ENCODE measurements at places on chromosomes 7 and 10.
A peak's percentile ranks its signal among the peaks of the same experiment; 100 is the strongest.

GRCh38 chr7:93327006-93327633, 95.0 kb downstream of the VPS50 start:
- no peak for DNase-seq

DNA sequence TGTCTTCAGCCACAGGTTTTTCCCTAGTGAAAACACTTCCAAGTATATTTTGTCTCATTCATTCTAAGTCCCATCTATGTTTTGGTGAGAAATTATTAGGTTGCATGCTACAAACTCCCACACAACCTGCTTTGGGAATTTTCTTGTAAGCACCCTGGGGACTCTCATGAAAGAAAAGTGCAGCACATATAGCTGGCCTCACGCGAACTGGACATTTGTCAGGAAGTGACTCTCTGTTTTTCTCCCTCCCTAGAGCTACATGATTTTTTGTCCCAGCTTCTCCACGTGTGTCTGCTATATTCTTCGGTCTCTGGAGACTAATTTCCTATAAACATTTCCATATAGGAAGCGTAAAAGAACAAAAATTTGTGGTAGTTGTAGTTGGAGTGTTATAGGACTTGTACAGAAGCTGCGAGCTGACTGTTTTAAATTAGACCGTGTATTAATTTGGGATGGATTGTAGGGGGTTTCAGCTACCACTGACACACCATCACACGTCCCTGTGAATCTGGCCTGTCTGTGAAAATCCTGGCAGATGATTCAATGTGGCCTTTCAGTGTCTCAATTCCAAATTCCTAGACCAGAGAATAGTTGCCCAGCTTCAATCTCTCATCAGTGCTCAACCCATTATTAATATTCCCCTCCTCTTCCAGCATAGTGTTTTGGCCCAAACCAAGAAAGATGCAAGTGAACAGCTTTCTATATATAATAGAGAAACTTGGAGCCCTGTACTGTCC, 40.2 kb downstream of the ARL4A start:
- no peak for DNase-seq

- DNase-seq: peak; percentile 35
These were observed 14.0 kb downstream of the SLC29A4 start for GRCh38 chr7:5296611-5297226.

- no peak for DNase-seq
These were observed 6.7 kb upstream of the MGAM2 start for GRCh38 chr7:142104550-142105527.

DNA sequence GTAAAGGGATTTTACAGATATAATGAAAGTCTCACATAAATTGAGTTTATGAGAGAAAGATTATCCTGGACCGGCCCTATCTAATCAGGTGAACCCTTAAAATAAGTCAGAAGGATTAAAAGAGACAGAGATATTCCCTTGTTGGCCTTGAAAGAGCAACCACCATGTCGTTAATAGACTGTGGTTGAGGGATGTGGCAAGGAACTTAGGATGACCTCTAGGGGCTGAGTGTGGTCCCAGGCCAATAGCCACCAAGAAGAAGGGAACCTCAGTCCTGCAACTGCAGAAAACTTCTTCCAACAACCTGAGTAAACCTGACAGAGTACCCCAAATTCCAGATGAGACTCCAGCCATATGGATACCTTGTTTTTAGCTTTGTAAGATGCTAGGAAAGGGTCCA, 121.5 kb downstream of the POLR1F start:
- DNase-seq: no peak

- no peak for DNase-seq
These were observed 86.8 kb upstream of the ZMIZ1 start for GRCh38 chr10:78981970-78982281.

GRCh38 chr10:98391578-98391991, 23.4 kb downstream of the PYROXD2 start:
- DNase-seq: no peak

GRCh38 chr7:94472608-94473007, 37.0 kb upstream of the CASD1 start:
- no peak for DNase-seq

DNA sequence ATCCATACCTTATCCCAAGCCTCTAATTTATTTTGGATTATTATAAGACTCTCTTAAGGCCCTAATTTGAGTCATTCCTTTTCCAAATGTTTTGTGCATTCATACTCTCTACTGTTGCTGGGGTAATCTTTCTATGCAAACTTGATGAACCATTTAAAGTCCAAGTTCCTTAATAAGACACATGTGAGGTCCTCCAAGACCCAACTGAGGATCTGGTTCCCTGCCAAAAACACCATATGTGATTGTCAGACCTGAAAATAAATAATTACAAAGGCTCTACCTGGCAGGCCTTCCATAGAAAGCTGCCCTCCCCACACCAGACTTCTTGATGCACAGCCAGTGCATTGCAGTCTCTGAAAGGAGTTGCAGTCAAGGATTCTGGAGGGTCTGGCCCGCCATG, 257.9 kb upstream of the AKR1E2 start:
- DNase-seq: no peak

DNA sequence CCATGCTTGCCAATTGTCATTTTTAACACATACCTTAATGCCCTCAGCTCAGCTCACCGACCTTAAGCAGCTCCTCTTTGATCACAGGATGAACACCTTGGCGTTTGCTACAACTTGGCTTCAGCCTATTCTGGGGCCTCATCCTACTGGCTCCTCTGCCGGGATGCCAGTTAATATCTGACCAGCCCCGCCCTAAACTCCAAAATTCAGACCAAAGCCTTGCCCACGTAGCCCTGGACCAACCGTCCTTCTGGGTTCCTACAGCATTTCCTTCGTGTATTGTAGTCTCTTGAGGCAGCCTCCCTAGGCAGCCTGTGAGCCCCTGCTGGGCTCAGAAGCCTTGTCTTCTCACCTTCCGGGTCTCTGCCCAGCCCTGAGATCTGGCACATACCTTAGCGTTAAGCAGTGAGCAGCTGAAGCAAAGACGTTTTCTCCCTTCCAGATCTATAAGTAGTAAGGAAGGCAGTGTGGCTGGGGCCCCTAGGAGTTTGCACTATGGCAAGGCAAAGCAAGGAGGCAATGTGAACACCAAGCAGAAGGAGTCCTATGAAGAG, 836 bp downstream of the ENO4 start:
- no peak for DNase-seq

- no peak for DNase-seq
These were observed 66.5 kb downstream of the GNAT3 start for GRCh38 chr7:80445351-80445750.

All from activated T-helper 1 cell treated with anti-CD3 and anti-CD28 coated beads, Interleukin-2, amount 50 U/mL, for 16 hours (primary cell).